MCF 10A (cell line): ENCODE measurements at places on chromosomes 1 and 21.

GRCh38 chr1:151327903-151328674 is 873 bp upstream of the PI4KB start:
- peak; percentile 17 for DNase-seq

- DNase-seq = no peak
Measured at GRCh38 chr1:205834751-205835150, 15.2 kb downstream of the PM20D1 start.

- peak; percentile 66 for DNase-seq
Measured at GRCh38 chr1:101820071-101820470, 176.7 kb downstream of the OLFM3 start.

- DNase-seq = no peak
Measured at GRCh38 chr1:40782371-40782956, 1.1 kb upstream of the KCNQ4 start.

DNA sequence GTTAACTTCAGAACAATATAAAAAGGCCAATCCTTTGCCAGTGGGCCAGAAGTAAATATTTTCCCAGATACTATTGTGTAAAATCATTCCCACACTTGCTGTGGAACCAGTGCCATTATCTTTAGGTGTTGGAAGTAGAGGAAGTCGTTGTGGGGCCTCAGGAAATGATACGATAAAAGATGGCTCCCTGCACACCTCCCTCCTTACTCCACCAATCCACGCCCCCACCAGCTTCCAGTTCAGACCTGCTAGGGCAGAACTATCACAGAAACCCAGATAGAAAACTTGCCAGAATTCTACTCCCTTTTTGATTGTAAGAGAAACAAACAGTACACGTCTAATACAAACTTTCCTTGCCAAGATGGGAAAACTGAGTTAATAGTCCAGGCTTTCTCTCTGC is 173.0 kb upstream of the FMN2 start:
- DNase-seq = no peak

DNA sequence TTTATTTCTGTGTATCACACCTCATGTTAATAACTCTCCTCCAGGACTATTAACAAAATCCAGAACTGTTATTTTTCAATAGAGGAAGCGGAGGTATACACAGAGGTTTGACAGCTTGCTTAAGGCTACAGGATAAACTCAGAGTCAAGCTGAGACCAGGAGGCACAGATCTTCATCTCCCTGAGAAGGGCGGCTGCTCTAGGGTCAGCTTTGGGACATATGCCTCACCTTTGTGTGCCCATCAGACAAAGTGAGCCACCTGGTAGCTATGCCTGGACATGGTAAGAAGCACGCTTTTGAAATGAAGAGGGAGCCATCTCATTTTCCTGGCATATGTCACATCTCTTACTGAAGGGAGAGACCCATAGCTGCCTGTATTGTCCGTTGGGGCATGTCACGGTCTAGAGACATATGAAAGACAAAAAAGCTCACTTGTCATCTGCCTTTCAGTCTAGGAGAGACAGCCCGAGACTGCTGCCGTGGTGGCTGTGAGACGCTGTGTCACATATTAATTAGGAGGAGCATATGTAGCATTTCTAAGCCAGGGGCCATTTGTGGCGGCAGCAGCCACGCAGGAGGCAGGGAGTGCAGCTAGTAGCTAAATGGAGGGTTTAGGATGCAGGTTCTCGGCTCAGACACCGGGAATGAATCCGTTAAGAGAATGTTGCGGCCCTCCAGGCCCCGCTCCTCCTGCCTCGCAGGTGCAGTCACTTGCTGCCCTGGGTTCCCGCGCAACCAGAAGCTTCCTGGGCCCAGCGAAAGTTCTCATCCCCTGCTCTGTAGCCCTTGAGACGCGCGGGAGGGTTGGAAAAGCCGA is 161.3 kb upstream of the C1orf21 start:
- no peak for DNase-seq

- no peak for DNase-seq
Measured at GRCh38 chr1:114550336-114550735, 31.1 kb downstream of the BCAS2 start.

DNA sequence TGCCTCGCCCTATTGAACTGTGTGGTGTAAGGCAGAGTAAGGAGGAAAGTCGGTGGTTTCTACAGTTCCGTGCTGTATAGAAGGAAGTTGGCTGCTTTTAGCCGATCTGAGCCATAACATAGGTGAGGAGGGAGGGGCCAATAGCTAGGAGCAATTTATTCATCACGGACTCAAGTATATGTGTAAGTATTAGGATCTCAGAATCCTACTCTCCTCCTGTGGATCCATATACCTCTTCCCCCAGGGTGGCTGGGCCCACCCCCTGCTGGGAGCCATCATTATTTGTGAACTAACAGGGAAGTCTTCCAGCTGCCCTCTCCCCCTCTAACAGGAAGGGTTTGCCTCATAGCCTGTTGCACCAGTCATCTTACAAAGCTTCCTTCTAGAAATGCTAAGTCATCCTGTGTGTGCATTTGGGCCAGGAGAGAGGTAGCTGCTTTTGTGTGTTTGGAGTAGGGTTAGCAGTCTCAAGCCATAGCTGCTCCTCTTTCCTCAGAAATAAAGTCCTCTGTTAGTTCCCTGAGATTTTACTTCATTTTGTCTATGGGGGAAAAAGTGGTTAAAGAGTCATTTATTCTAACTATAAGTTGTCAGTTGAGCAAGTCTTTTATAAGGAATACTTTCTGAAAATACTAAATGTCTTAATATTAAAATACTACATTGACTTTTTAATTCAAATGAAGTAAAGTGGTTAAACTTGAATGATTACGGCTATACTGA is 14.9 kb upstream of the CENPS start:
- peak; percentile 71 for DNase-seq

DNA sequence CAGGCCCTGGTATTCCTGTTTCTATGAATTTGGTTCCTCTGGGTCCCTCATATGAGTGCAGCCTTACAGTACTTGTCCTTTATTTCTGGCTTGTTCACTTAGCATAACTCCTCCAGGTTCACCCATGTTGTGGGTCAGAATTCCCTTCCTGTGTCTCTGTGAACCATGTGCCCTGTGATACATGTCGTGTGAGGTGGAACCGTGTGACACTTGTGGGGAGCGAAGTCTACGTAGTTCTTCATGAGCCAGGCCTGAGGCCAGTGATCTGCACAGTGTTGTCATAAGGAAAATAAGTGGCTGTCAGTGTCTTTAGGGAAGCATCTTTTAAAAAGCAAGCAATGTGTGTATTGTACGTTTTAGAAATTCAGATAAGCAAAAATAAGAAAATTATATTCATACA is 122.8 kb downstream of the GALNT2 start:
- DNase-seq = no peak

DNA sequence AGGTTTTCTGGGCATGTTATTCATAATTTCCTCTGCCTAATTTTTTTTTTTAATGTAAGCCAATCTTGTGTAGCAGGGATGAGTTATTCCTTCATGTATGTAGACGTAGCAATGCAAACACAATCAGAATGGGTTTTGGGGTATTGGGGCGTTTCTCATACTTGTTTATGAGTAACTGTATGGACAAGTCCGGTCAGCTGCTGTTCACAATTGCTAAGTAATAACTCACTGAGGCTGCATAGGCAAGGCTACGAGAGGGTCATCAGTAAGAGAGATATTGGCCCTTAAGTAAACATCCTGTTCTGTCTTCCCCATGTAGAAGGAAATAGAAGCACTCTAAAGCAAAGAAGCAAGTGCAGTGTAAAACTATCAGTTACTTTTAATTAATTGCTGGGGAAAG is 9.5 kb upstream of the TARS2 start:
- DNase-seq = peak; percentile 26

DNA sequence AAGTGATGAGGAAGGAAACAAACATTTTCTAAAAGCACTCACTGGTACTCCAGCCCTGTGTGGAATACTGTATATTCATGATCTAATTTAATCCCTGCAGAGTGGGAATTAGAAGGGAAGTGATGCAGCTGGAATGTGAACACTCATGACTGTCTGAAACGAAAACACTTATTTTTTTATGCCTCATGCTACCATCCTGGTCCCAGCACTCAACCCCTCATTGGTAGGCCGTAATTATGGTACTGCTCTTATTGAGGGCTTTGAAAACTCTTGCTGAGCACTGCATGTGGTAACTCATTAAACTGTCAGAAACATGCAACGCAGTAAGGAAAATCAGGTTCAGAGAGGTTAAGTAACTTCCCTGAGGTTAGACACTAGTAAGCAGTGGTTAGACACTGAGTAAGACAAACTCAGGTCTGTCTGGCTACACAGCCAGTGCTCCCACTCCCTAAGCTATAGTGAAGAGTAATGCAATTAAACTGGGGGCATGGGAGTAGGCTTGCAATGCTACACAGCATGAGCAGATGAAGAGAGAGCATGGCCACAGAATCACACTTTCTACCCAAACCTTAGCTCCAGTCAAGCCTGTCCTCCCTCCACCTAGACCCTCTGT is 17.3 kb upstream of the TNFSF4 start:
- DNase-seq = no peak

- no peak for DNase-seq
Measured at GRCh38 chr21:45401054-45401518, 3.9 kb upstream of the COL18A1 start.

DNA sequence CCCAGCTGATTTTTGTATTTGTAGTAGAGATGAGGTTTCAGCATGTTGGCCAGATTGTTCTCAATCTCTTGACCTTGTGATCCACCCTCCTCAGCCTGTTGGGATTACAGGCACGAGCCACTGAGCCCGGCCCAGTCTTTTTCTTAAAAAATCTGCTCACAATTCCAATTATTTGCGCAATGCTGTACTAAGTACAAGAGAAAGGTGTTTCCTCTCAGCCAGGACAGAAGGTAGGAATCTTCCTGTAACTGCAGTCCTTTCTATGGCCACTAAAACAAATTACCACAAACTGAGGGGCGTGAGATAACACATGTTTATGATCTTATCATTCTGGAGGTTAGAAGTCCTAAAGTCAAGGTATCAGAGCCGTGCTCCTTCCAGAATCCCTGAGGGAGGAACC is 6.9 kb upstream of the CBR3 start:
- DNase-seq = no peak

DNA sequence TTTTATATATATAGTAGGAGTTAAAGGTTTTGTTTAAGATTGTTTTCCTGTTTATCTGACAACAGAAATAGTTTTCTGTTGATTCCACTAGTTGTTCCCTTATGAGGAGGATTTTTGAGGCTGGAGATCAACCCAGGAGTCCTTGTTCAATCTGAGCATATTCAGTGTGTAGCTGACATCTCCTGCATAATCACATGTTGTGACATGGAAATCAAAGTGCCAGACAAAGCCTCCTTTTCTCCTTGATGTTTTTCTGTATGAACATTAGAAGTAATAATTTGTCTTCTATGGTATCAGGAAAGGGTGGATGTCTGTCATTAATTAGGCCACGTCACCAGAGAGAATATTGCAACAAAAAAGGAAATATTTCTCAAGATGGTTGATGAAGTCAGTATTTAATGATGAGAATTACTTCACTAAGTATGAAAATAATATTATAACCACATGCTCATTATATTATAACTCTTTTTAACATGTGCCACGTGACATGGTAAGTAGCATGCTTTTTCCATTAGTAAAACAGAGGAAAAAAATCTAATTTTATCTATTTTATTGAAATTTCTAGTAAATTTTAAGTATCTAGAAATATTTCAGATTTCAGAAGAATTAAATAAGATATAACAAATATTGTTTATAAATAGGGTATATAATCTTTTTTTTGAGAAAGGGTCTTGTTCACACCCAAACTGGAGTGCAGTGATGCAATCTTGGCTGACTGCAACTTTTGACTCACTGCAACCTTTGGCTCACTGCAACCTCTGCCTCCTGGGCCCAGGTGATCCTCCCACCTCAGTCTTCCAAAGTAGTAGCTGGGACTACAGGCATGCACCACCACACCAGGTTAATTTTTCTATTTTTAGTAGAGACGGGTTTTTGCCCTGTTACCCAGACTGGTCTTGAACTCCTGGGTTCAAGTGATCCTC is 223.5 kb downstream of the HMCN1 start:
- DNase-seq = peak; percentile 35

- DNase-seq = peak; percentile 75
Measured at GRCh38 chr1:4655674-4656532, 1.5 kb downstream of the AJAP1 start.

GRCh38 chr1:2806591-2806990 is 5.1 kb upstream of the TTC34 start:
- DNase-seq = no peak

DNA sequence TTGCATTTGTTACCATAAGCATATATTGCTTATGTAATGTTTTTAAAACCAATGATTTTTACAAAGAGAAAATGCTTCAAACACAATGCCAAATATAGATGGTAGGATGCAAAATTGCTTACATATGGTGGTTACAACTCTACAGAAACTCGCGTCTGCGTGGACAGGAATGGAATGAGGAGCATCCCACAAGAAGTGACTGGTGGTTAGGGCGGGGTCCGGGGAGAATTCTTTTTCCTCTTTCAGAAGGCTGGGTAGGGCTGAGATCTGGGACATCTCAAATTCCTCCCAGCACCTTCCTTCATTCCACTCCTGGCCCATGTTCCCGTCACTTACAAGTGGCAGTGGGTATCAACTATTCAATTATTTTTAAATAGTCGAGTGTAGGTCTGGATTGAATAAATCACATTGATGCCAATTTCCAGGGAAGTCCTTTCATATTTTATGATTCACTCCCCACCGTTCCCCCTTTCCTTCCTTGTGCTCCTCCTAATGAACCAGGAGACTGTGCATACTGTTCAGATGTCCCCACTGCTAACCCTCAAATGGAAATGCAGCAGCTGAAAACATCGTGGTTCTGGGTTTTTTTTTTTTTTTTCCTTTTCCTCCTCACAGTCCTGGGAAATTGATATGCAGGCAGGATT is 174.5 kb upstream of the POU3F1 start:
- no peak for DNase-seq

- DNase-seq = peak; percentile 75
Measured at GRCh38 chr1:239987103-239987745, 104.5 kb upstream of the FMN2 start.

DNA sequence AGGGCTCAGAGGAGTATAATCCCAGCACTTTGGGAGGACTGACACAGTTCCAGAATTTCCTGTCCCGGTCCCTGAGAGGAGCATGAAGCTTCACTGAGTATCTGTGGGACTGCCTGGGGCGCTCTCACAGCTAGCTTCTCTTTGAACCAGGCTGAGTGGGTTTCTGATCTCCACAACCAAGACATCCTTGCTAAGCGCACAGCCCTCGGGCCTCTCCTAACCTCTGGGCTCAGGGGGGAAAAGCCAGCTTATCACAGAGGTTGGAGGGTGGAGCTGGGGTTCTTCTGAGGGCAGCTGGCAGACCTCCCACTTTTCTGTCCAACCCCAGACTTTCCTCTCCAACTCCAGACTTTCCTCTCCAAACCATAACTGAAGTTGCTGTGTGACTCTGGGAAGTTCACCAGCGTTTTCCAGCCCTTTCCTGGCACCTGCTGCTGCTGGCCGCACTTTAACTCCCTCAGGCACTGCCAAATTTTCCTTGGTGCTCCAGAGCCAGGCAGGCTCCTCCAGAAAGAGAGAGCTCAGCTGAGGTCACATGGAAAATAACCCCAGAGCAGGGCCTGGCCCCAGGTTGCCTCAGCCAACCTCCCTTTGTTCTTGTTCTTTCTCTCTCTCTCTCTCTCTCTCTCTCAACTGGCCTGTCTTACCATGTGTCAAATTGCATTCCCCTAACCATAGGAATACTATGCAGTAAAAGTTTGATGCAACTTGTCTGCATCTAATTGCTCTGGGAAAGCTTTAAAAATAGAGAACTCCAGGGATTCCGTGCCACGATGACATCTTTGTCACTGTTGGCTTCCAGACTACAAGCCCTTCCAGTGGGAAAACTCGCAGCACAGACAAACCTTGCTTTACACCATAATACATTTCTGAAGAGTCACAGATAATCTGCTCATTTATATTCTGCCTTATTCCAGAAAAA is 49.5 kb downstream of the OLFML2B start:
- DNase-seq = no peak

GRCh38 chr1:1202831-1203560 is 3.4 kb downstream of the TNFRSF18 start:
- no peak for DNase-seq
